CD4-positive, CD25-positive, alpha-beta regulatory T cell (primary cell): ENCODE measurements at places on chromosomes 2 and 18.

GRCh38 chr18:59672235-59672711 is 24.9 kb downstream of the CCBE1 start:
- DNase-seq, result no peak

GRCh38 chr2:109135359-109136197 is 6.6 kb downstream of the SH3RF3 start:
- DNase-seq, result no peak

GRCh38 chr2:180003559-180003958 is 3.5 kb downstream of the CWC22 start:
- DNase-seq, result no peak

DNA sequence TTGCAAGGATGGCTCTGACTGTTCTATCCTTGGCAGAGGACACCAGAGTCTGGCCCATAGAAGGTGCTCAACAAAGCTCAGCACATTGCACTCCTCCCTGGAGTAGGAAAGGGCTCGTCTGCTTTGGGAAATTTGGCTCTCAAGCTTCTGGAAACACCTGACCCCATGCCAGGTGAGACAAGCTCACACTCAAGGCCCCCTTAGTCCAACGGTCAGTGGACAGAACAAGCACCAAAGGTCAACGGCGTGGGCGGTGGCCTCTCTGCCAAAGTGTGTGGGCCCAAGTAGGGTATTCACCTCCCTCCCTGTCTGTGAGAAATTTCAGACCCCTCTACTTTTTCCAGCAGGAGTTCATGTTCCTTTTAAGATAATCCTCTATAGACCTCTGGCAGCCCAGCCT is 2.0 kb upstream of the STEAP3 start:
- no peak for DNase-seq

DNA sequence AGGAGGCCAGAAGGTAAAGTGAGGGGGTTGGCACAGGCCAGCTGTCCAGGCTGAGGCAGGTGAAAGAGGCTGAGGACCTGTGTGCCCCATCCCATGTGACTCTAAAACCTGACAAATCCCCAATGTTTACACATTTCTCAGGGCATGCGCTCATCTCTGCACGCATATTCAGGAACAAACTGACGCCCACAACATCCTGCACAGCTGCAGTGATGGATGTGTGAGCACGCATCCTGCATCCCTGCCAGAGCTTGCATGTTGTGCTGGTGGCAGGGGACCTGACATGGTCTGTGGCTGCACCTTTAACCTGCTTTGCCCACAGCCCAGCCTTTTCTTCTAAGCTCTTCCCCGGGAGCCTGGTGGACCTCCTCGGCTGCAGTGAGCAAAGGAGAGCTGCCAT is 83.1 kb downstream of the FBXO15 start:
- DNase-seq, result peak; percentile 90

DNA sequence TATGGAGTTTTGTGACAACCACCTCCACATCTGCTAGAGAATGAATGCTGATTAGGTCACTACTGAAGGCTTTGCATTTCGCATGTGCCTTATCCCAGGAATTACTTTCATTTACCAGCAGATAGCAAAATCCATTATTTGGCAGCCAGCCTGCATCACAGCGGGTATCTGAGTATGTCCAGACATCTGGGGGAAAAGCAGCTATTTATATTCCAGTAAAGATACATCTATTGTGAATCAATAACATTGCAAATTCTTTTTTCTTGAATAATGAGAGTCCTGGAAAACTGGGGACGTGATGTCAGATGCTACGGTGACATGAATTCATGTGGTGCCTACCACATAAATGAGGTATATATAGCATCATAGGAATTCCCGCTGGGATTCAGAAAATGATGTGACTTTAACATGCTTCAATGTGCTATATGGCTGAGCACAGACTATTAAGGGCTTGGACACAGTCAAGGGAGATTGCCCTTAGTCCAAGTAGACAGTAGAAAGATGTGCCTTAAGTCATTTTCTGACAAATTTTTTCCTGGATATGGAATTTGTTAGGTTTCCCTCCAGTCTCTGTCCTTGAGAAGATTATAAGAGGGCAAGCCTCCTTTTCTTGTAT is 84.2 kb upstream of the CD302 start:
- no peak for DNase-seq
